Activated naive CD8-positive, alpha-beta T cell treated with anti-CD3 and anti-CD28 coated beads, Interleukin-2, amount 50 U/mL, for 24 hours (primary cell): ENCODE measurements at places on chromosomes 13 and 19.

DNA sequence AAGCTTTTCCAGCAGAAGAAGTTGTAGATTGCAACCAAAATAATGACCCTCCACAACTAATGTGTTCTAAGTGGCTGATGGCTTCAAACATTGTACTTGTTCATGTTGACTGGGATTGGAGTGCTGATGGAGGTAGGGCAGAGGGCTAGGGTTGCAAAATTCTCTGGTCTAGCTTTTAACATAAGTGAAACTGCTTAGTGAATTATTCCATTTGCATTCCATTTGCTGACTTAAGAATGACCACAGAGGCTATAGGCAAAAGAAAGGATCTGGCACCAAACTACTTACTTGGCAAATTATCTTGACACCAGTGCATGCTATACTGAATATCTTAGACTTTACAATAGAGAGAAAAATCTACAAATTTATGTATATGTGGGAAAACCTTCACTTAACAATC, 287.0 kb downstream of the FGF9 start:
- DNase-seq: no peak

- no peak for DNase-seq
Measured at GRCh38 chr13:28049880-28050875, 50.2 kb downstream of the FLT3 start.

- peak; percentile 55 for DNase-seq
Measured at GRCh38 chr13:75308222-75308621, 173.7 kb downstream of the TBC1D4 start.

GRCh38 chr13:80339912-80340650, 845 bp downstream of the SPRY2 start:
- DNase-seq: peak; percentile 21
